ENCODE measurements at places on chromosomes 1 and 21. TPM values are rescaled to one million over a fixed set of nuclear protein-coding genes. Genes with fewer than 3 reads are reported as not detected.

- peak; percentile 36 for DNase-seq
Measured at GRCh38 chr1:182809414-182809957, 19.9 kb downstream of the NPL start.

DNA sequence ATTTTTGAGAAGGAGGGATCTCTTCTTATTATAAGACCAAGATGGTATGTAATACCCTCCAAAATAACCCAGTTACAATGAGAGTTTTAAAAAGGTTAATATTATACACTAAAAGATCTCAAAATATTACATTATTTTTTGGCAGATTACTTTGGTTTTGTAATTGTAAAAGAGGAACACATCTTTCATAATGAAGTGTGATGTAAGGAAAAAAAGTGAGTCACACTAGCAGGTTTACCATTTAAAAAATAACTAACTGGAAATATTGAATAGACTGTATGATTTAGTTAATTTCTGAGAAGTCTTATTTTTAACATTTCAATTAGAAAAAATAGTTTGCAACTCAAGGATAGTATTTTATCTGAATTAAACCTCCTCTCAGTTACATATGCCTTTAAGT, 1.1 kb downstream of the F5 start:
- DNase-seq, result no peak

DNA sequence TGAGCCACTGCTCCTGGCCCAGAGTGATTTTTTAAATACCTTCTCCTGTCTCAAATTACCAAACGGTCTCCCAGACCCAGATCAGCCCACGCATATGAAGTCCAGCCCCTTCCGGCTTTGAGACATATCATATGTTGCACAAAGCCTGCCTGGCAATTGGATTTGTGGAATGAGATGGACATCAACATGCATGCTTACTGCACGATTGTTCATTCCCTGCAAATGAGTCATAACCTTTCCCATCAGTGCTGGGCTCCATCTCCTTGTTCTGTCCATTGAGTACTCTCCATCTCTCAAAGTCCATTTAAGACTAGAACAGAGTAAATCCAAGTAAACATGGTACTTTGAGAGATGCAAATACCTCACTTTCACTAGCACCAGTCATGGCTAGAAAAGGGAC, 612.2 kb upstream of the USP24 start:
- peak; percentile 96 for DNase-seq

GRCh38 chr1:230313453-230314141, 112.5 kb downstream of the PGBD5 start:
- no peak for DNase-seq

- DNase-seq, result no peak
Measured at GRCh38 chr1:79235301-79236002, 228.9 kb upstream of the ADGRL4 start.

DNA sequence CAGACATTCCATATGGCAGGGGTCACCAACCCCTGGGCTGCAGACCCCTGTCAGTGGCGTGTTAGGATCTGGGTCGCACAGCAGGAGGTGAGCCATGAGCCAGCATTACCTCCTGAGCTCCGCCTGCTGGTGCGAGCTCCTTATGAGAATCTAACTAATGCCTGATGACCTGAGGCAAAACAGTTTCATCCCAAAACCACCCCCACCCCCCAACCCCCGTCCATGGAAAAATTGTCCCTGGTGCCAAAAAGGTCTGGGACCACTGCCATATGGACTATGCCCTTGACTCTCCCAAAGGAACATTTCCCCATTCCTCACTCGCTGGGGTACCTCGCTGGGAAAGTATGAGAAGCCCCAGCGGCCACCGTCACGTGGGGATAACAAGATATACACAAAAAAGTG, 6.4 kb upstream of the CPT2 start:
- no peak for DNase-seq

Gene LAX1
- not detected for total RNA-seq

Gene TMEM222
- total RNA-seq, result 47.8 TPM

Gene FCAMR
- not detected for total RNA-seq

Gene KCNJ9
- not detected for total RNA-seq

Gene PTGFR
- 39.9 TPM for total RNA-seq
